ENCODE measurements at places on chromosomes 5 and 9.

- peaks cover 7% of the 10 kb centered on the region for H3K4me1 ChIP-seq
- H3K27ac ChIP-seq = no peak overlapping the region
- no peaks in the 10 kb centered on the region for H3K27me3 ChIP-seq
- no peak overlapping the region for H3K4me3 ChIP-seq
Measured at GRCh38 chr5:78554670-78555069, 93.9 kb downstream of the LHFPL2 start.

DNA sequence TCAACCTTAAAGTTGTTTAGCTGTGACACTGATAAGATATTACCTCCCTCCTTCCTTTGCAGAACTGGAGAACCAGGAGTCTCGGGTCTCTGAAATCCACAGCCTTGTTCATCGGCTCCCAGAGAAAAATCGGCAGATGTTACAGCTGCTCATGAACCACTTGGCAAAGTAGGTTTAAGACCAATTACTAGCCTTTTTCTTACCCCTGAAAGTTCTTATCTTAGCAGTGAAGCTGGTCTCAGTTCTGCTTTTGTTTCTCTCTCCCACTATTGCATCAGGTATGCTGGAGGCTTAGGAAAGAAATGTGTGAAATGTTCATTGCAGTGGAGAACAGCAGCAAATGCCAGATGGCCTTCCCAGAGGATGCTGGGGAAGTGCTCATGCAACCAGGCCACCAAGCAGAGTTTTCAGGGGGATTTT is 287.4 kb downstream of the ARHGAP26 start:
- H3K4me1 ChIP-seq = peaks cover 18% of the 10 kb centered on the region
- no peak for DNase-seq
- H3K27ac ChIP-seq = no peak overlapping the region
- H3K27me3 ChIP-seq = no peaks in the 10 kb centered on the region

DNA sequence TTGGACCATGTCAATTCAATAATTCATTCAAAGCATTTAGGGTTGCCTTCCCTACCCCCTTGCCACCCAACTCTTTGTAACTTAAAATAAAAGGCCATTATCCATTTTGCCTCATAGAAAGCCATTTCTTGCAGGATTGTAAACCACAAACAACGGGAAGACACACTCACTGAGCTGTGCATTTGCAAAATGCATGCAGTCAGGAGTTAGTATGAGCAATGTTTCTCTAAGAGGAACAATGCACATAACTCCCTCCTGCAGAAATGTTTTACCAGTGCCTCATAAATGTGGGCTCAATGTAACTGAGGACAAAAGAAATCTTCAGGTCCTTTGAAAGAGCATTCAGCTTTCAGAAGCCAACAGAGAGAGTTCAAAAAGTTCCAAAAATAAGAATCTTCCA is 98.5 kb upstream of the ABCA1 start:
- no peak overlapping the region for H3K27ac ChIP-seq
- no peaks in the 10 kb centered on the region for H3K36me3 ChIP-seq
- DNase-seq = no peak
- no peak overlapping the region for H3K4me3 ChIP-seq
- H3K27me3 ChIP-seq = no peaks in the 10 kb centered on the region

GRCh38 chr5:161261668-161262323 is 284.7 kb downstream of the GABRB2 start:
- no peak overlapping the region for H3K27ac ChIP-seq
- no peak for DNase-seq
- peaks cover 25% of the 10 kb centered on the region for H3K4me1 ChIP-seq
- H3K4me3 ChIP-seq = no peak overlapping the region
- H3K36me3 ChIP-seq = no peaks in the 10 kb centered on the region

DNA sequence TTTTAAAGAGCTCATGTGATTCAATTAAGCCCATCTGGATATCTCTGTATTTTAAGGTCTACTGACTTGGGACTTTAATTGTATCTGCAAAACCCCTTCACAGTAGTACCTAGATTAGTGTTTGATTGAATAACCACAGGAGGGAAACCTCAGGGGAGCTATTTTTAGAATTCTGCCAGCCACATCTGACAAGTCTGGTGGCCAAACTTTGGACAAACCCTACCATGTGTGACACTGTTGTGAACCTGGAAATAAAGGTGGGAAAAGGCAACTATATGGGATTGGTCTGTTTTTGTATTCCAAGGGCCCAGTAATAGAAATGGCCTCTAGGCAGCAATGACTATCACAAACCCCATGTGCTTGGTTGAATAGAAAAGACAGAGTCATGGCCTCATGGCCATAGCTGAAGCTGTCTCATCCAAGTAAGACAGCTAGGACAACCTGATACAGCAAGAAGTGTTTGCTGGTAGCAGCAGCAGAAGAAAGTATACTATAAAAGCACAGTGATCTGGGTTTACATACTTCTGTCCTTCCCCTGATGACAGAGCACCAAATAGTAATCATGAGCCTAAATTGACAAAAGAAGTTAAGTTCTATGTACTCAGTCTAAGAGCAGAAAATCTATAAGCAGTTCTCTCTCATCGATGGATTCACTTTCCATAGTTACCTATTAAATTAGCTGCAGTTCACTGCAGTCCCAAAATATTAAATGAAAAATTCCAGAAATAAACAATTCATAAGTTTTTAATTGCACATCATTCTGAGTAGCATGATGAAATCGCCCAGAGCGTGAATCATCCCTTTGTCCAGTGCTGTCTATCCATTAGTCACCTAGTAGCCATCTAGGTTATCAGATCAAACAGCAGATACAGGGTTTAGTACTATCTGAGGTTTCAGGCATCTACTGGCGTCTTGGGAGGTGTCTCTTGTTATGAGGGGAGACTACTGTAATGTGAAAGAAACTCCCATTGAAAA is 189.8 kb downstream of the ARHGAP26 start:
- peaks cover 48% of the 10 kb centered on the region for H3K4me1 ChIP-seq
- no peak for DNase-seq
- H3K27ac ChIP-seq = peak overlapping the region; percentile 30
- H3K27me3 ChIP-seq = no peaks in the 10 kb centered on the region
- H3K36me3 ChIP-seq = peaks cover 4% of the 10 kb centered on the region

- peaks cover 44% of the 10 kb centered on the region for H3K4me1 ChIP-seq
- H3K27me3 ChIP-seq = no peaks in the 10 kb centered on the region
- H3K27ac ChIP-seq = peak overlapping the region; percentile 89
Measured at GRCh38 chr9:106921341-106921899, 58.5 kb downstream of the ZNF462 start.

- peak; percentile 35 for DNase-seq
- H3K27me3 ChIP-seq = no peaks in the 10 kb centered on the region
- H3K36me3 ChIP-seq = peaks cover 33% of the 10 kb centered on the region
- H3K4me1 ChIP-seq = peaks cover 13% of the 10 kb centered on the region
- peak overlapping the region; percentile 67 for H3K4me3 ChIP-seq
- peak overlapping the region; percentile 79 for H3K27ac ChIP-seq
Measured at GRCh38 chr9:29212397-29213387, 1639.4 kb upstream of the C9orf72 start.

- H3K4me1 ChIP-seq = peaks cover 35% of the 10 kb centered on the region
- no peak for DNase-seq
- H3K36me3 ChIP-seq = peaks cover 4% of the 10 kb centered on the region
- H3K4me3 ChIP-seq = no peak overlapping the region
- no peaks in the 10 kb centered on the region for H3K27me3 ChIP-seq
- peak overlapping the region; percentile 6 for H3K27ac ChIP-seq
Measured at GRCh38 chr5:132266031-132266835, 8.7 kb downstream of the PDLIM4 start.

DNA sequence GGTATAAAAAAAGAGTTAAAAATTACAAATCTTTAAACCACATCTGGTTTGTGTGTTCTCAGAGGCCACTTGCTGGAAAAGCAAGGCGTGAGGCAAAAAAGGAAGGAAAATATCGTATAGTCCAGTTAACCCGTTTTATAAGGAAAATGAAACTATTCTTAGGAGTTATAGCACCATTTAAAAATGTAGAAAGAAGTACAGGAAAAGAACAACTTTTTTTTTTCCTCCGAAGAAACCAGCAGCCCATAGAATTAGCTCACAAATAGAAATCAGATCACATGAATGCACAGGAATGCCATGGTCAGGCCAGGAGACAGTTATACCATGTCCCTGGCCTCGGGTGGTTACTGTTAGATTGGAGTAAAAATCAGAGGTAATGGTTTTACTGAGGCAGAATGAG is 241.6 kb downstream of the FBXL7 start:
- no peaks in the 10 kb centered on the region for H3K4me1 ChIP-seq
- no peaks in the 10 kb centered on the region for H3K36me3 ChIP-seq
- no peaks in the 10 kb centered on the region for H3K27me3 ChIP-seq
- H3K27ac ChIP-seq = no peak overlapping the region
- DNase-seq = no peak

DNA sequence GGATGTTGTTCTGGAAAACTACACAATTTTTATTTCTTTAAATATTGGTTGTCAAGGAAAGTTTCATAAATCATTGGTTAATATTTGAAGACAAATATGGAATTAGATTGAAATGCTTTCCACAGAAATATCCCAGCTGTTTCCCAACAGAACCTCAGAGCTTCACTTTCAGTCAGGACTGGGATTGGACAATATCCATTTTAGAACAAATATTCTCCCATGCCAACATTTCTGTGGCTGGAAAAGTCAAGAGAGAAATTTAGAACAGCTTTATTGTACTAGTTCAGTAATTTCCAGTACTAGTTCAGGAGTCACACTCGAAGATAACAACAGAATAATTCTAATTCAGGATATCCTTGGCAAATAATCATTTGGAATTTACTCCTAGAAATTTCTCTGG is 116.1 kb upstream of the TUT7 start:
- H3K27ac ChIP-seq = peak overlapping the region; percentile 77
- peaks cover 23% of the 10 kb centered on the region for H3K4me1 ChIP-seq
- no peak overlapping the region for H3K4me3 ChIP-seq
- DNase-seq = no peak
- no peaks in the 10 kb centered on the region for H3K27me3 ChIP-seq
- H3K36me3 ChIP-seq = no peaks in the 10 kb centered on the region

GRCh38 chr5:88045165-88045564 is 223.5 kb downstream of the TMEM161B start:
- H3K36me3 ChIP-seq = no peaks in the 10 kb centered on the region
- DNase-seq = no peak
- no peak overlapping the region for H3K4me3 ChIP-seq

DNA sequence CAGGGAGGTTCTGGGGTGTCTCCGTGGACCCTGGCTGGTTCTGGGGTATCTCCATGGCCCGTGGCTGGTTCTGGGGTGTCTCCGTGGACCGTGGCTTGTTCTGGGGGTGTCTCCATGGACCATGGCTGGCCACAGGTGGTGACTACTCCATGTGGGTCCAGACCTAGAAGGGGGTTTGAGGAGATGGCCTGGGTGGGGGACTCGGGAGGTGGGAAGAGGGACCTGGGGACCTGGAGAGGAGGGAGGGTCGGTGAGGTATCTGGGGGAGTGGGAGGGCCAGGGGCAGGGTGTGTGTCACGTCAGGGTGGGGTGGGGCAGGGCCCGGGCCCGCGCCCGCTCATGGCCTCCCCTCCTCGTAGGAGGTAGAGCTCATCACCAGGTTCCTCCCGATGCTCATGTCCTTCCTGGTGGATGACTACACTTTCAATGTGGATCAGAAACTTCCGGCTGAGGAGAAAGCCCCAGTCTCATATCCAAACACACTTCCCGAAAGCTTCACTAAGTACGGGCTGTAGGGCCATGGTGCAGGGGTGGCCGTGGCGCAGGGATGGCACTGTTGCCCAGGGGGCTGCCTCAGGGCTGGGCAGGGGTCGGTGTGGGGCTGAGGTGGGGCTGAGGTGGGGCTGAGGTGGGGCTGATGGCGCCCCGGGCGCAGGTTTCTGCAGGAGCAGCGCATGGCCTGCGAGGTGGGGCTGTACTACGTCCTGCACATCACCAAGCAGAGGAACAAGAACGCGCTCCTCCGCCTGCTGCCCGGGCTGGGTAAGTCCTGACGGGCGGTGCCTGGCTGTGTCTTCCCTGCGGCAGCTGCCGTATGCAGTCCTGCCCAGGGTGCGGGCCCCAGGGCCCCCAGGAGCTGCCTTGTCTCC is 10.7 kb upstream of the TOR4A start:
- H3K36me3 ChIP-seq = peaks cover 42% of the 10 kb centered on the region
- no peaks in the 10 kb centered on the region for H3K27me3 ChIP-seq
- no peak overlapping the region for H3K27ac ChIP-seq
- H3K4me3 ChIP-seq = no peak overlapping the region

Measured in Calu3 (cell line).